GM10248 (cell line): ENCODE measurements at places on chromosomes 2 and 18.
A peak's percentile ranks its signal among the peaks of the same experiment; 100 is the strongest.

GRCh38 chr2:185466915-185467314 lies 271.7 kb upstream of the FSIP2 start:
- no peak for DNase-seq

GRCh38 chr2:45554073-45554741 lies 56.9 kb downstream of the SRBD1 start:
- DNase-seq, result no peak

DNA sequence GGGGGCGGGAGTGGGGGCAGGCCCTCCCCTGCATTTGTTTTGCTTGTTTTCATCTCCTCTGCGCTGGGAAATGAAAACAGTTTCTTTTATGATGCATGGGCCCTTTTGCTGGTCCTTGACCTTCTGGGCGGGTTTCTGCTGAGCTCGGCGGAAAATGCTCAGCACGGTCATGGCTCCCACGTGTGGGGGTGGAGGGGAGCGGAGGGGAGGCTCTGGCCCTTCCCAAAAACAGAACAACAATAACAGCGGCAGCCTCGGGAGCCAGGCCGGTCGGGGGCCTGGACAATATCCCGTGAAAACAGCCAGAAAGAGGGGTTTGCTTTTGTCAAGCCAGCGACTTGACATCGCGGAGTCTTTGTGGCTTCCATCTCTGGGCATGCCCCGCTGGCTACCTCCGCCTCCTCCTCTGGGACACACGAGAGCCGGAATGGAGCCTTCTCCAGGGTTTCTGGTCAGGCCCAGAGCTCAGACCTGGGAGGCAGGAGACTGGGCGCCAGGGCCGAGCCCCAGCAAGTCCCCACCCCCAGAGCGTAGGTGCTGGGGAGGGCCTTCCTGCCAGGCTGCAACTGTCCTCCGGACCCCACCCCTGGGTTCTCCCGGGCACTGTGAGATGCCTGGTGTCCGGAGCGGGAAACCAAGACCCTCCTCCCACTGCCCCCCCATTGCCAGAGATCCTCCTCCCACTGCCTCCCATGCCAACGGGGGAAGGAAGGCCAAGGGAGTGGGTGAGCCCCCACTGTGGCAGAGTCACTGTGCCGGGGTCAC lies 35.9 kb upstream of the SNED1 start:
- DNase-seq, result no peak

DNA sequence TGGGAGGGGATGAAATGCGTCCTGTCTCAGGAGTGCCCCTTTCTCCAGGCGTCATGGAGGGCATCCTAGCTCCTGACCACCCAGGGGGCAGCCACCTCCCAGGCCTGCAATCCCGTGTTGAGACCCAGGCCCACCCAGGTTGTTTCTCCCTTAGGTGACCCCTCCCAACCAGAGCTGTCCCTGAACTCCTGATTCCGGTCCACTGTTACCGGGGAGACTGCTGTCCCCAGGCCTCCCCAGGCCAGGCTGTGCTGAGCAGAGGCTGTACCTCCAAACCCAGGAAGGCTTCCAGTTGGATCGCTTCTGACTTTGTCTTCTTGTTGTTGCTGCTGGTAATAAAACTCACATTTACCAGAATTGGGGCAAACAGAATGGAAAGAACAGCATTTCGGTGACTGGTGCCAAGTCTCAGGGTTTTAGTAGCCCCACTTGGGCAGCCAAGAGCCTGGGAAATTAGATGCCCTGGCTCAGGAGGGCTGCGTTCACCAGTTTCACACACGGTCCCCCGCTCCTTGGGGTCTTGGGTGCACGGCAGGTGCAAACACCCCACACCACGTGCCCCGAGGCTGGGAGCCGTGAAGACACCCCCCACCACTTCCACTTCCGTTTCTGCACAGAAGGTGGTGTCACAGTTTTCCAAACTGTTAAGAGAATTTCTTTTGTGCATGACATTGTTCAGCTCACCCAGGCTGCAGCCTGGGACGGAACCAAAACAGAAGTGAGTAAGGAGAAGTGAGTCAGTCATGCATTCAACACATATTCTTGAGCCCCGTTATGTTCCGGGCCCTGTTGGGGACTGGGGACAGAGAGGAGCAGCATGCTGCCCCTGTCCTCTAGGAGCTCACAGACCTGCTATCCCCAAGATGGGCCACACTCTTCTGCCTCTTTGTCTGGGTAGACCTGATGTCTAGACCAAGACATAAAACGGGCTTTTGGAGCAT lies 29.4 kb downstream of the ITM2C start:
- peak; percentile 60 for DNase-seq

DNA sequence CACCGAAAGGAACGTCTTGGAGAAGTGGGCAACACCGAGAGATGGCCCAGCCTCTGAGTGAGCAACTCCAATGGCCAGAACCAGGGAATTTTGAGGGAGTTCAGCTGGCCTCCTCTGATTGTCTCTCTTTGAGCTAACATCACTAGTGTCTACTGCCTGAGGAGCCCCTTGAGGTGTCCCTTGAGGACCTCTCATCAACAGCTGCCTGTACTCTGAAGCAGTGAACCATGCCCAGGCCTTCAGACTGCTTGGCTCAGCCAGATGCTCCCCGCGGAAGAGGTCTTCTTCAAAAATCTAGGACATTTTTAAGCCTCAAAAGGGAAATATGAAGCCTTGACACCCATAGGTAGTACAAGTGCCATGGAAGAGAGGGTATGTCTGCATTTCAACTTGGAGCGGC lies 430.4 kb downstream of the TXNL1 start:
- no peak for DNase-seq

DNA sequence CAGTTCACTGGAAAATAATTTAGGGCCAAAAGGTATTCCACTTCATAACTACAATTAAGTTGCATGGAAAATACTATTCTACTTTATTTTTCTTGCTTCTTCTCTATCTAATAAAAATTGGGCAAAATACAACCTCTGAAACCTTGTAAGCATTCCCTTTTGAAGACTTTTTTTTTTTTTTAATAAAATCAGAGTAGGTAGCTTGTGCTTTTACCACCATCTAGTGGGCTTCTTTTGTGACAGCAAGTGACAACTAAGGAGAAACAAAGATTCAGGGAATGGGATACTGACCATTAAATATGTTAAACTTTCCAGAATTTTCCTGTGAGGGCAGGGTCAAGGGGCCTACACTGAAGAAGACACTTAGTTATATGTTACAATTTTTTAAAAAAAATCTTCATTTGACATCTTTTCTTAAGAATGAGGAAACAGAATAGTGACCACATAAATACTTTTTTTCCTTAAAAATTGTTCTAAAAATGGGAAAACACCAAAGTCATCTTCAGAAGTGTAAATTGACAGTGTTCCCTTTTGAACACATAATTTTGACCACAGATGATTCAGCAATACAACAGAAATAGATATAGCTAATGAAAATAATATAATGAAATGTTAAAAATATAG lies 1183.2 kb upstream of the ACVR2A start:
- no peak for DNase-seq

DNA sequence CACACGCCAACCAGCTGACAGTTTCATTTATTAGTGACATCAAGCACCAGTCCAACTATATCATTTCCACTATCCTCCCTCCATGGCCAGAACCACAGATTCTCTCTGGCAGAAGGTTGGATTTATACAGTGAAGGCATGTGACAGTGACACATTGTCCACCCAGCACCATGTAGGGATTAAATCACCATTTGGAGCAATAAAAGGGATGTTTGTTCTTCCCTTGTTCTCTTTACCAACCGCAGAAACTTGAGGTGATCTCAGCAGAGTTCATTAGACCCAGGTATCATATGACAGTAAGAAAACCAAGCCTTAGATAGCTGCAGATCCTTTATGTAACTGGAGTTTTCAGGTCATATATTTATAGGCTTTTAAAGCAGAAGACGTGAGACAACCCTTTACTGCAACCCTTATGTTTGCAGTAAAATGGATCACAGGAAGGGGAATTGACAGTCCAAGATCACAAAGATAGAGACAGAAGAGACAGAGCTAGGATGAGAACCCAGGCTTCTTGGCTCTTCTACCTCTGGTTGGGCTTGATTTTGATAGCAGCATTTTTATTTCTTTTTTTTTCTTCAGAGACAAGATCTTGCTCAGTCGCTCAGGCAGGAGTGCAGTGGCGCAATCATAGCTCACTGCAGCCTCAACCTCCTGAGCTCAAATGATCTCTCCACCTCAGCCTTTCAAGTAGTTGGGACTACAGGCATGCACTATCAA lies 80.1 kb downstream of the XDH start:
- no peak for DNase-seq

DNA sequence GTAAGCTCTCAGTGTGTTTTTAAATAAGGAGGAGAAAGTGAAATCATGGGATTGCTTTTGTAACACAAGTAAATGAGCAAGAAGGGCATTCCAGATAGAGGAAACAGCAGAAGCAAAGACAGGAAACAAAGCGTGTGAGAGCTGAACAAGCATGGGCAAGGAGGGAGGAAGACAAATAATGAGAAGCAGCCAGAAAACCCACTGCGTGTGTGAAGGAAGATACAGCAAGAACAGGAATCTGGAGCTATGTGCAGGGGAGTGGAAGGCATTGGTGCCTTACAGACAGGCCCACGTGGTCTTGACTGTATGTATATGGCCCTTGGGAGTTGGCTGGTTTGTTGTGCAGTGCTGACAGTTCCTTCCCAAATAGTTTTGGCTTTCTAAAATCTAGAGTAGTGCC lies 88.6 kb downstream of the AAK1 start:
- DNase-seq, result peak; percentile 22

GRCh38 chr2:43701111-43701510 lies 24.9 kb upstream of the C1GALT1C1L start:
- DNase-seq, result no peak

DNA sequence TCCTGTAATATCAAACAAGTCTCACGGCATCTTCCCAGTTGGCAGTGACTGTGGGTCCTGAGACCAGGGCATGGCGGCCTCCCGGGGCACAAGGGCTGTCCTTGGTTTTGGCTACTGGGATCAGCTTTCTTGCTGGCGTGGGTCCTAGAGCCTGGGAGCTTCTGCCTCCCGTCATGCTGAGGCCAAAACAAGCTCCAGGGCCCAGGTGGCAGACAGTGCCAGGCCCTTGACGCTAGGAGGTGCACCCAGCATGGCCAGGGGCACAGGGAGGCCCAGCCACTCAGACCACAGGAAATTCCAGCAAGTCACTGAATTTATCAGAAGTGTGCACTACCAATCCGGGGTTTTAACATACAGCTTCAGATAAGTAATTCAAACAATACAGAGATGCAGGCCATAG lies 184.7 kb downstream of the EIPR1 start:
- DNase-seq, result no peak

- DNase-seq, result no peak
These were observed 121.0 kb upstream of the HAAO start for GRCh38 chr2:42913280-42913878.

DNA sequence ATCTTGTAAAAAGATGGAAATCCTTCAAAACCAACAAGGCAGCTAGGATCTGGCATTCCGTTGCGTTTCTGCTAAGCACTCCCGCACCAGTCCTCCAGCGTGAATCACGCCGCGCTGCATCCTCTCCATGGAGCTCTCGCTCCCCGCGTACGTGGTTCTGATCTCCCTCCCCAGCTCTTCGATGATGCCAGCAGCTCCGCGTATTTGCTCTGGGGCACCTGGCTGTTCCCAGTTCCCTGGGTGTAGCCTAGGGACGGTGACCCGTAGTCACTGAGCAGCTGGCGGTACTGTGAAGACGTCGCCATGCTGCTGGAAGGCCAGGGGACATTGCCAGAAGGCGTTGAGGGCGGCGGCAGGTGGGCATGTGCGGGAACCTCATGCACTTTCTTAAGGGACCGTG lies 407.5 kb downstream of the RNF144A start:
- DNase-seq, result no peak

GRCh38 chr2:205245001-205245400 lies 437.3 kb upstream of the NRP2 start:
- DNase-seq, result no peak

GRCh38 chr2:134299334-134299733 lies 45.5 kb downstream of the MGAT5 start:
- DNase-seq, result no peak

DNA sequence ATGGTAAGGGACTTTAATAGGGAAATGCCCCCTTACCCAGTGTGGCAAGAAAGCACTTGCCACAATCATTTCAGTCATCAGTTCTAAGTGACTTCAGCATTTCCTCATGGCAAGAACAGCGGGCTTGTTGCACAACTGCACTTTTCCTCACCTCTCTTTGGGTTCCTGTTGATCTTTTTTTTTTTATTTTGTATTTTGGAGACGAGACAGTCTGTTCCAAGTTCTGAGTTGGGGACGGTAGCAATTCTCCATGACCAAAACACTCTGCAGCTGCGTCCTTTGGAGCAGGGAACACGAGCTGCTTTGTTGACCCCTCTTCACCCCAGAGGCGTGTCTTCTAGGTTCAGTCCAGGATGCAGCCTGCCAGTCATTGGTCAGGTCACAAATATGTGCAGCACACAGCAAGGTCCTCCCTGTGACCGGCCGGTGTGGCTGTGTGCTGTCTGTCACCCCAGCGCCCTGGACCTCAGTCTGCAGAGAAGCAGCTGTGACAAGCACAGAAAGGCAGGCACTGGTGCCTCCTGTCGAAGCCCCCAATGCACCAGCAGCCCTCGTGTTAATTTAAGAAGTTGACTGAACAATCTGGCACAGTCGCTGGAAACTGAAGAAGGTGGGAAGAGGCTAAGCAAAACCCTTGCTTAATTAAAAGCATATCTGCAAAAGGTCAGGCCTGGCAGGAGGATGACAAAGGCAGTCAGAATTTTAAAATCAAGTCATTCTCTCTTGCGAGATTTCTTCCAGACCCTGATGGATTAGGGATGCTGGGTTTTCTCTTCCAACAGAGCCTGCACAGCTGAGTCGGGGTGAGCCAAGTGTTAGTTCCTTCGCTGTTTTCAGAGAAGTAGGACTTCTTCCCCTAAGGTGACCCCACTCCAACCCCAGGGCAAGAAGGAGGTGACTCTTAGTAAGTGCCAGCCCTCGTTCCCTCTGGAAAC lies 96.7 kb upstream of the COPS8 start:
- DNase-seq, result no peak

GRCh38 chr2:171158790-171159371 lies 1.8 kb downstream of the TLK1 start:
- DNase-seq, result no peak

DNA sequence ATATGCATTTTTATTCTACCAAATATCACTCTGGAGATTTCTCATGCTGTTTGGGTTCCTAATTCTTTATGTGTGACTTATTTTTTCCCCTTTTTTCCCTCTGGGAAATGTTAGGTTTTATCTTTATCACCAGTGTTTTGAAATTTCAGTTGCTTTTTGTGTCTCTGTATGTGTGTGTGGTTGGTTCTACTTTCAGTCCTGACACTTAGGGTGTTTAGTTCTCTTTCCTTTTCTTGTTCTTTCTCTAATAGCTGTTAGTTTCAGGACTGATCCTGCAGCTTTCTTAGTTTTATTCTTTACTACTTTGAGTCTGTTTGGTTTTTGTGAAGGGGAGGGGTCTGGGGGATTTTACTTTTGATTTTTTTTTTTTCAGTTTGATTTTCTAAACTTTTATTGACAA lies 23.1 kb downstream of the PPM1B start:
- peak; percentile 67 for DNase-seq

GRCh38 chr2:73000808-73001570 lies 70.5 kb downstream of the SFXN5 start:
- DNase-seq, result no peak

DNA sequence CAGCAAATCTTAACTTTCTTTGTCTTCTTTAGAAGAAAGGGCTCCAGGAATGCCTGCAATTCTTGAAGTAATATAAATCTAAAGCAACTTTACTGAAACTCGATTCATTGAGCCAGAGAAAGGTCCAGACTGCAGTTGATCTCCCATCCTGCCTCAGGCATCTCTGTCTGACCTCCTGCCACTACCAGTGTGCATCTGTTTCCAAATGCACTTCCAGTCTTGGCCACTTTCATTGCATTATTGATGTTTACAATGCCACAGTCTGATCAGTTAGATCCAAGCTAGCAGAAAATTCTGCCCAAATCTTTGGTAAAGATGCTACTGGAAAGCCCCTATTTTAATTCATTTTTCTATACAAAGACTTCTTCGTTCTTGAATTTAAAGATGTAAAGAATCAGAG lies 158.0 kb downstream of the RAPGEF4 start:
- no peak for DNase-seq

GRCh38 chr2:30232801-30233130 lies 1.4 kb downstream of the LBH start:
- DNase-seq, result no peak
